GM12865 (cell line): ENCODE measurements at places on chromosomes 11 and 22.

- DNase-seq = peak; percentile 55
Observed at GRCh38 chr11:9681583-9682372, 17.9 kb downstream of the SWAP70 start.

DNA sequence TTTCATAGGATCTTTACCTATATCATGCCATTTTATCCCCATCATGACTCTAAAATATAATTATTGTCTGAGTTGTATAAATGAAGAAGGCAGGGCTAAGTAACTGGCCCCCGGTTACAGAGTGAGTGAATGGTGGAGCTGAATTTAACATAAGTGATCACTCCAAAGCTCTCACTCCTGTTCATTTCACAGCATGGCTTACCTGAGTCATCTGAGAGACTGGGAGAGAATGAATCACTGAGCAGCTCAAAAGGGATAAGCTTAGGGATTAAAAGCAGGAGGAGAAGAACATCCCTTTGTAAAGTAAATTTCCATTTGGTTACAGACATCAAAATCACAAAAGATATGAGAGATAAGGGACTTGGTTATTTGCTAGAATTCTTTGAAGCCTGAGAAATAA is 294.0 kb upstream of the CTSC start:
- DNase-seq = no peak

DNA sequence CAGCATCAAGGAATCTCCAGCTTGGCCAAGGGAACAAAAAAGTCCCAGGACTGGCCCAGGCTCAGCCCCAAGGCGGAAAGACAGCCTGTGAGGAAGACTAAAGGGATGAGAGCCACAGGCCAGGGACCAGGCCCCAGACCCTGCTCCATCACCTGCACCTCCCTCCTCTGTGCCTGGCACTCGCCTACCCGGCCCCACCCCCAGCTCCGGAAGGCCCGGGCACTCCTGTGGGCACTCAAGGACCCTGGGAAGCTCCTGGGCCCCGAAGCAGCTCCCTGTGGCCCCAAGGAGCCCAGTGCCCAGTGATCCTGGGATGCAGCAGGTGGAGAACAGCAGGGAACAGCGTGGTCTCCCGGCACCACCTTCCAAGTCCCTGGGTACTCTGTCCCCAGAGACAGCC is 18.2 kb downstream of the ELFN2 start:
- DNase-seq = no peak

DNA sequence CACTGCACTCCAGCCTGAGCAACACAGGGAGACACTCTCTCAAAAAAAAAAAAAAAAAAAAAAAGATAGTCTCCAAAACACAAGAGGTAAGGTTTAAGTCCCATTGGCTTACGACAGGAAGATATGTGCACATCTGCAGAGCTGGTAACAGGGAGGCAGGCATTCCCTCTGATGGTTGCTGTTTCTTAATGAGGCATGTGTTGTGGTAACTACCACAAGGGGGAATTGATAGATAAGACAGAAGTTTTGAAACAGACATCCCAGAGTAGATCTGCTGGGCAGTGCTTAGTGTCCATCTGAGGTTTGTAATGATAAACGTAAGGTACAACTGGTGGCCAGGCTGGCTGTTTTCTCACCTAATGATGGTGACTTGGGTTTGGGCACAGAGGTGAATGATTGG is 4.7 kb downstream of the EIF1AD start:
- no peak for DNase-seq

GRCh38 chr22:45208993-45209838 is 31.5 kb downstream of the KIAA0930 start:
- no peak for DNase-seq

DNA sequence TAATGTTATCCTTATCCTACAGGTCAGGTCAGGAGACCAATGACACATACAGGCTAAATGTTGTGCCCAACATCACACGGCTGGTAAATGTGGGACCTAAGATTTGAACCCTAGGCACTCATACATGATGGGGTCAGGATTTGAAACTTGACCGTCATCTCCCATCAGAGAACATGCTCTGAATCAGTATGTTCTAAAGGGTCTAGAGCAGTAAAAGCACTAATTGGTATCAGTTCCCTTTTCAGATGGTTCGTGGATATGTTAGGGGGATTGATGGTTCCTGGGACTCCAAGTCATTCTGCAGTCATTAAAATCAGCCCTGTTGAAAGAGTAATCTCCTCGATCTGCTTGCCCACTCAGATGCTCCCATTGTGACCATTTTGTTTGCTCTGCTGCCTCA is 65.5 kb downstream of the BMAL1 start:
- DNase-seq = peak; percentile 55

DNA sequence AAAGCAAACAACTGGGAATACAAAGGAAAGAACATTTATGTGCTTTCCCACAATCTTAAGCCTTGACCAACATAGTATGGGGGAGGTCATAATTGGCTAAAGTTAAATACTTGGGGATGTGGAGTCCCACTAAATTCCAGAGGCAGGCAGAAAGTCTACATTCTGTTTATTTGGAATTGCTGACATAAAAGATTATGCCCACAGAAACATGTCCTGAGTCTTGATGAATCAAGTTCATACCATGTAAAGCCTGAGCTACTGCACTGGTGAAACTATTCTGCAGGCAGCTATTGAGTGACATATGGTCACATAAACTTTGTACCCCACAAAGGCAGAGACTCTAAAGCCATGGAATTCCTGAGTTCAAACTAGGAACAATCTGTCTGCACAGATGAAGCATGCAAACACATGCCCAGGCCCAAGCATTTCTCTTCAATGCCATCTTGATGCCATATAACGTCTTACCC is 69.9 kb upstream of the CHRM4 start:
- DNase-seq = no peak

- no peak for DNase-seq
Observed at GRCh38 chr11:76307396-76307795, 73.5 kb downstream of the THAP12 start.

GRCh38 chr11:114595571-114595970 is at the start of gene NXPE4:
TSS of gene NXPE4 (minus strand) at chr11:114595786. CDS start at chr11:114594759, 1,027 bp downstream.
- no peak for DNase-seq

GRCh38 chr11:120224972-120225909 is 14.4 kb downstream of the OAF start:
- no peak for DNase-seq
